ENCODE measurements at places on chromosomes 13 and 19. TPM values are rescaled to one million over a fixed set of nuclear protein-coding genes. Genes with fewer than 3 reads are reported as not detected.

FXYD5 gene
- total RNA-seq, result 17.2 TPM

WASF3 gene
- total RNA-seq, result 14.0 TPM

TNPO2 gene
- total RNA-seq, result 65.1 TPM

ZNF607 gene
- total RNA-seq, result 5.9 TPM

ONECUT3 gene
- total RNA-seq, result not detected

OR7C1 gene
- total RNA-seq, result not detected

MCF2L gene
- total RNA-seq, result under 0.01 TPM

ZNF253 gene
- total RNA-seq, result 3.2 TPM

TRPC4 gene
- total RNA-seq, result 23.7 TPM

FGF21 gene
- total RNA-seq, result not detected

CYP2S1 gene
- 2.1 TPM for total RNA-seq

SLC8A2 gene
- not detected for total RNA-seq

KLC3 gene
- total RNA-seq, result not detected

PSG1 gene
- not detected for total RNA-seq

TRIP10 gene
- total RNA-seq, result 40.6 TPM

FAM124A gene
- 1.2 TPM for total RNA-seq

CEACAM5 gene
- not detected for total RNA-seq

CEACAM4 gene
- total RNA-seq, result not detected

MAST3 gene
- total RNA-seq, result 5.9 TPM

PEAK3 gene
- not detected for total RNA-seq

PRR20E gene
- total RNA-seq, result not detected

ZNF418 gene
- 5.9 TPM for total RNA-seq

GPR42 gene
- not detected for total RNA-seq

CD22 gene
- total RNA-seq, result 0.55 TPM

UBE2S gene
- total RNA-seq, result 72.5 TPM

ATP11A gene
- total RNA-seq, result 23.1 TPM

ZNF432 gene
- total RNA-seq, result 21.8 TPM

CDC42EP5 gene
- 7.8 TPM for total RNA-seq

EBI3 gene
- 0.28 TPM for total RNA-seq
